ENCODE measurements at places on chromosomes 11 and 22. TPM values are rescaled to one million over a fixed set of nuclear protein-coding genes. Genes with fewer than 3 reads are reported as not detected.

DNA sequence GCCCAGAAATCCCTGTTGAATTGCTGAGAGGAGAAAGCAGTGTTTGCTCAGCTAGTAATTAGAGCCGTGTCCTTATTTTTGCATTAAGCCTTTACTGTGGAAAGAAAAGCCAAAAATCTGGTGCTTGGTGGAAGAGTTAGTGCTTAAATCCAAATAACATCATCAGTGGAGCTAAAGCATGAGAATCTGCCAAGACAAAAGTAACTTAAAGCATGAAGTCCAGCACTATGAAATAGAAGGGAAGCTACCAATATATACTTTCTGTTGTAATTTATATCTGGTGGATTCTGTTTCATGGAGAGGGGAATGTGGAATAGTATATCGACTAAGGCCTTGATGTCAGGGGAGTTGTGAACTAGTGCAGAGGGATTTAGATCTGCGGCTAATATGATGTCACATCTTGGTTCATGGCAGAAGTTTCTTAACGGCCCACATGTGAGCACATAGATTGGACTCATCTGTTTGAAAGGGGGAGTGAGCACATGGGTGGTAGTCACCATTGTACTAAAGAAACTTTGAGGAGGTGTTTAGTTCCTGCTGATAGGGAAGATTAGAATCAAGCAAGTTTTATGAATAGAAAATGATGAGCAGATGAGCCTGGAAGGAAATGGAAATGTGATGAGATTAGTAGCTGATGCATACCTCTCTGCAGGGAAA is 224.4 kb upstream of the MTNR1B start:
- no peak for DNase-seq

DNA sequence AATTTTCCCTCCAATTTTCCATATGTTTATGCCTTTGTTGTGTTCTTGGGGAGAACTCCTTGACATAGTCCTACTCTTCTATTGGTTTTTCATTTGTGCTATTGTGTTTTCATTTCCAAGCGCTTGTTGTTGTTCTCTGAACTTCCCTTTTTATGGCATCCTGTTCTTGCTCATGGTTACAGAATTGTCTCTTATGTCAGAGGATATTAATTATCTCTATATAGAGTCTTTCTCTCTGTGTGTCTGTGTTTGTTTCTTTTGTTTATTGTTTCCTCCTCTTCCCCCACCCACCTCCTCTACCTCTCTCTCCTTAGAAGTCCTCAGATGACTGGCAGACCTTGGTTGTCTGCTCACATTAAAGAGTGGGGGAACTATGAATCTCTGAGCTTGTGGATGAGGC is 69.9 kb downstream of the HORMAD2 start:
- DNase-seq = no peak

- peak; percentile 75 for DNase-seq
Measured at GRCh38 chr11:123511037-123511870, 81.2 kb downstream of the GRAMD1B start.

- DNase-seq = peak; percentile 86
Measured at GRCh38 chr11:74720596-74721478, 10.4 kb downstream of the CHRDL2 start.

DNA sequence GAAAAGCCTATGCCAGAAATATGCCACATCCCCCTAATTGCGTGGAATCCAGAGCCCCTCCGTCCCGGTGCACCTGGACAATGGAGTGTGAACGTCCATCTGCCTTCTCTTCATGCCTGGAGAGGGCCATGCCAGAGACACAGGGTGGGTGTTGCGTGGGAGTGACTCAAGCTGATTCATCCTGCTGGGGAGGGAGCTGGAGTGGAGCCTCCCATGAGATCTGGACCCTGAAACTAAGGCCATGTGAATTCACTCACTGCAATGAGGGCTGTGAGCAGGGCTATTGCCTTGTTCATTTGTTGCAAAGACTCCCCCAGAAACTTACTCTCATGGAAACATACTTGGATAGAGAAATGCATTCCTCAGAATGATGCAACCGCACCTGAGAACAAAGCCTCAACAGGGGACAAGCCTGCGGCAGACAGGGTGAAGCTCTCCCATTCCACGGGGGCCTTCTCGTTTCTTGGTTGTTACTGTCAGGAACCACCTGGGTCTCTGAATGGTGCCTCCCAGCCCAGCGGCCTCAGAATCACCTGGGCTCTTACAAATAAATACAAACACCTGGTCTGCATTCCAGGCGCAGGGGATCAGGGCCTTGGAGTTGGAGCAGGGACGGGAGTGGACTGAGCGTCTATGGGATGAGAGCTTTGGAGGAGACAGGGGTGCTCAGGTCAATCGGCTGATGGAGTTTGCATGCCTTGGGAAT is 1031.2 kb downstream of the BRD1 start:
- DNase-seq = no peak

The TCN2 gene
- 38.2 TPM for total RNA-seq

DNA sequence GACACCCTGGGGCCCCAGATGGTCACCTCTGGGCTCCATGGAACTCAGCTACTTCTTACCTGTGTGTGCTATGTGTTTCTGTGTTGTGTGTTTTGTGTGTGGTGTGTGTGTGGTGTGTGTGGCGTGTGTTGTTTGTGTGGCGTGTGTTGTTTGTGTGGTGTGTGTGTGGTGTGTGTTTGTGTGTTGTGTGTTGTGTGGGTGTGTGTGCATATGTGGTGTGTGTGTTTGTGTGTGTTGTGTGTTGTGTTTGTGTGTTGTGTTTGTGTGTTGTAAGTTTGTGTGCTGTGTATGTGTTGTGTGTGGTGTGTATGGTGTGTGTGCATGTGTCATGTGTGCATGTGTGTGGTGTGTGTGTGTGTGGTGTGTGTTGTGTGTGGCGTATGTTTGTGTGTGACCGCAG is 3.8 kb upstream of the WNT7B start:
- DNase-seq = no peak

The CATSPER1 gene
- total RNA-seq = not detected

- no peak for DNase-seq
Measured at GRCh38 chr11:27807596-27807995, 107.3 kb upstream of the BDNF start.

The ENTHD1 gene
- not detected for total RNA-seq

DNA sequence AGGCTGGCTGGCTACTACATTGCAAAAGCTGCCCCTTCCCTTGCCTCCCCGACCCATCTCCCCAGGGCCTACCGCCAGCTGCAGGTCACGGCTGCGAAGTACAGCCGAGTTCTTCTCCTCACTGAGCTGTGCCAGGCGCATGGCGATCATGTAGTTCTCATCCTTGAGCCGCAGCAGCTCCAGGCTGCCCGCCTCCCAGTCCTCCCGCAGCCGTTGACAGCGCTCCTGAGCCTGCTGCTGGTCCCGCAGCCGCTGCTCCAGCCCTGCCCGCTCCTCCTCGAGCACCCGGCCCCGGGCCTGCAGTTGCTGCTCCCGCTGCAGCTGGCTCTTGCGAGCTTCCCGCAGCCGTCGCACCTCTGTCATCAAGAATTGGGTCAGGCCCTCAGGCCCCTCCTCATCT is 3.3 kb downstream of the CARD10 start:
- no peak for DNase-seq

DNA sequence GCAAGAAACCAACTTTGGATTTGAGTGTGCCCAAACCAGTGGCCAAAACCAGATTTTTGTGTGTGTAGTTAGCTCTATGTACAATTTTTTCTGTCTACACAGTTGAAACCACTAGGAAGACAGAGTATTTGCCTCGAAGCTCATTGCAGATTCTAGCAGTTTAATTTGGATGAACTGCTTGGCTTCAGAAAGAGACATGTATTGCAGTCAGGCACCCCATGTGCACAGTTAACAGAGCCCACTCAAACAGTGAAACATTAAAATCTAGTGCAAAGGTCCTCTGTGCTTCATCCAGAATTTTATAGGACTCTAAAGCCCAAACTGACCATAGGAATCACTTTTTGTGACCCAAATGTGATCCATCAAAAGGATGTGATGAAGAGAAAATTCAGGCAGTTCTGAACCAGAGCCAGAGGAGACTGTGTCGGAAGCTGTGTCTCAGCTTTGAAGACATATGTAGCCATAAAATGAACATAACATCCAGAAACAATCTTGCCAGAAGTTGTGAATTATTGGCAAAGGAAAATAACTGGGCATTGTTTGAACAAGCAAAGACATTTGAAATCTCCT is 82.7 kb downstream of the PANX1 start:
- DNase-seq = no peak

GRCh38 chr11:91308069-91308468 is 916.5 kb upstream of the FAT3 start:
- no peak for DNase-seq

- no peak for DNase-seq
Measured at GRCh38 chr11:26219183-26220117, 112.5 kb upstream of the ANO3 start.

DNA sequence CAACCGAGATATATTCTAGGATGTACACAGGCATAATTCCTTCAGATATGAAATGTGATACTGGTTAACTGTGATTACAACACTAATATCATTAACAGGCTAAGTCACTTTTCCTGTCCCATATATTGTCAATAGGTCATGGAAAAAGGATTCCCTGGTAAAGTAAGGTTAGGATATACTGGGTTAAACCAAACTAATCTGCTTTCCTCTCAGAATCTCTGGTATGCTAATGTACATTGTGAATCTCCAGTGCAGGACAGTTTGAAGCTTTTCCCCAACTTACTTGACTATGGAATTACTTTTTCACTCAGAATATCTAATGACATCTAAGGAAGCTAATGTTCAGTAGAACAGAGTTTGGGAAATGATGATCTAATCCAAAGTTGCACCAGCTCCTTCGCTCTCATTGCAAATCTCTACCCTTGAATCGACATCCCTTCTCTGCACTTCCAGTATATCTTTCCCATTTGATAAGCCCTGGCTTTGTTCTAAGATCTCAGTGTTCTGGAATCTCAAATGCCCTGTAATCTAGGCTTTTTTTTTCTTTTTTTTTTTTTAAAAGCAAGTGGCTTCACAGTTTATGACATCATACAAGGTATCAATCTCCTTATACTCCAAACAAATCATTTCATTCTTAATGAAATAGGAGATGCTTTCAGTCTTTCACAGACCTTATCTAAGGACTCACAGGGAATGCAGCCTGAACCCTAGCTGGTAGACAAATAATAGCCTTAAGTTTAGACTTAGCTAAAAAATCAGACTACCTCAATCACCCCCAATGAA is 43.8 kb downstream of the COPB1 start:
- DNase-seq = no peak

- no peak for DNase-seq
Measured at GRCh38 chr22:50342651-50343540, at the start of gene PPP6R2. Gene PPP6R2 (plus strand): TSS chr22:50343327. CDS start chr22:50393909, 50,582 bp downstream.

DNA sequence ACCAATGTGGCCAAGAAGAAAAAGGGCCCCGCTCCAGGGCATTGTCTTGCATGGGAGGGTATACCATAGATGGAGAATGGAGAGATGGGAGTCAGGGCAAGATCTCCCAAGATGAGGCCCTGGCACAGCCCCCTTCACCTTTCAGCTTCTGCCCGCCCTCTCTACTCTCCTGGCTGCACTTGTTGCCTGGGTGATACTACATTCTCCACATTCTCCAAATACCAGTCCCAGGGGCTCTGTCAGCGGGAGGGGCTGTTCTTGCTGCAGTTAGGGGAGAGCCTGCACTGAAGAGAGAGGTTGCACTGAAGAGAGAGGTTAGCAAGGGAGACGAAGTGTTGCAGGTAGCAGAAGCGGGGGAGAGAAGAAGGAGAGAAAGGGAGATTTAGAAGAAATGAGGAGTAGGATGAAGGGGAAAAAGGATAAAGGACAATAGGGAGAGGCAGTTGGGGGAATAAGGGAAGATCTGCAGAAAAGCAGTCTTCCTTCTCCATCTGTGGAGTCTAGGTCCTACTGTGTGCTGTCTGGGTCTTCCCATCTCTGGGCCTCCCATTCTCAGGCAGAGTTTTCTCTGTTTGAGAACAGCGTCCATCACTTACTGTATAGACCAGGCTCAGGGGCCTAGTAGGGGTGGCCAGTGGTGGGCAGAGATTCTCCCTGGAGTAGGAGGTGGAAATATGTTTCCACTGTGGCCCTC is 8.0 kb downstream of the PHLDB1 start:
- DNase-seq = no peak

- no peak for DNase-seq
Measured at GRCh38 chr11:19433791-19434190, 193.0 kb upstream of the E2F8 start.

- DNase-seq = no peak
Measured at GRCh38 chr11:33437529-33437928, 180.3 kb downstream of the HIPK3 start.

DNA sequence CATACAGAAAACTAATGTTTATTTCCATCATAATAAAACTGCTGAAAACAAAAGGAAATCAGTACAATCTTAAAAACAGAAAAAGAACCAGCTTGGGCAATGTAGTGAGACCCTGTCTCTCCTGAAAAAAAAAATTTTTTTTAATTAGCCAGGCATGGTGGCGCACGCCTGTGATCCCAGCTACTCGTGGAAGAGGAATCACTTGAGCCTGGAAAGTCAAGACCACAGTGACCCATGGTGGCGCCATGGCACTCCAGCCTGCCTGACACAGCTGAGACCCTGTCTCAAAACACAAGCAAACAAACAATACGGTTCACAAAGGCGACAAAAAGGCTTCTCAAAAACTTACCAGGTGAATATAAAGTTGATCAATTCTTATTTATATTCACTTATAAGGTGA is 289.7 kb downstream of the BRD1 start:
- DNase-seq = no peak

- no peak for DNase-seq
Measured at GRCh38 chr11:131422029-131422428, 51.6 kb downstream of the NTM start.

DNA sequence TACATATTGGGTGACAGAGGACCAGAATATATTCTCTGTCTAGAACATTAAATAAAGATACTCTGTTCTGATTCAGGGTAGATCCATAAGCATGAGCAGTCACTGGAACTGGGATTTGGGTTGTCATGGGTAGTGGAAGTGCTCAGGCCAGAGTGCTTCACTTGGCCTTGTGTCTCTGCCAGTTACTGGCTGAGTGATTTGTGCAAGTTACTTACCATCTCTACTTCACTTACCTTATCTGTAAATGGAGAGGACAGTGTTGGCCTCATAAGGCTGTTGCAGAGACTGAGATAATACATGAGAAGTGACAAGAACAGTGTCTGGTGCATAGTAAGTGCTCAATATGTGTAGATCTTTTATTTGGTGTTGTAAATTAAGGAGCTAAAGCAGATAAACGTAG is 17.6 kb downstream of the ATXN10 start:
- DNase-seq = no peak

GRCh38 chr11:110962921-110963320 is 250.7 kb upstream of the ARHGAP20 start:
- no peak for DNase-seq

DNA sequence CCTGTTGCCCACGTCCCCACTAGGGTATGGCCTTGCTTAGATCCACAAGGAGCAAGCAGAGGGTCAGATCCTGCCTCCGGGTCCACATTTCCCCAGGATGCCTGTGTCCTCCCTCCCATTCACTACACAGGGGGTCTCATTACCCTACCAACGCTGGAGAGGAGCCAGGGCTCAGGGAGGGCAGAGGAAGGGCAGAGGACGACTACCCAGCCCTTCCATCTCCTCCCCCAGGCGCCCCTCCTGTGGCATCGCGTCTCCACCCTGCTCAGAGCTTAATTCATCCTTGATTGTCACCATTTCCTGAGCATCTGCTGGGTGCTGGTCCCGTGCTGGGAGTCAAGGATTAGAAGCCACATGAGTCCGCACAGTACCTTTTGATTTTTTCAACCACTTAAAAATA is 5.0 kb downstream of the NFAM1 start:
- no peak for DNase-seq
